ENCODE measurements at places on chromosomes 12 and 14.

GRCh38 chr14:63933110-63933509, 80.3 kb downstream of the SYNE2 start:
- no peak for DNase-seq

DNA sequence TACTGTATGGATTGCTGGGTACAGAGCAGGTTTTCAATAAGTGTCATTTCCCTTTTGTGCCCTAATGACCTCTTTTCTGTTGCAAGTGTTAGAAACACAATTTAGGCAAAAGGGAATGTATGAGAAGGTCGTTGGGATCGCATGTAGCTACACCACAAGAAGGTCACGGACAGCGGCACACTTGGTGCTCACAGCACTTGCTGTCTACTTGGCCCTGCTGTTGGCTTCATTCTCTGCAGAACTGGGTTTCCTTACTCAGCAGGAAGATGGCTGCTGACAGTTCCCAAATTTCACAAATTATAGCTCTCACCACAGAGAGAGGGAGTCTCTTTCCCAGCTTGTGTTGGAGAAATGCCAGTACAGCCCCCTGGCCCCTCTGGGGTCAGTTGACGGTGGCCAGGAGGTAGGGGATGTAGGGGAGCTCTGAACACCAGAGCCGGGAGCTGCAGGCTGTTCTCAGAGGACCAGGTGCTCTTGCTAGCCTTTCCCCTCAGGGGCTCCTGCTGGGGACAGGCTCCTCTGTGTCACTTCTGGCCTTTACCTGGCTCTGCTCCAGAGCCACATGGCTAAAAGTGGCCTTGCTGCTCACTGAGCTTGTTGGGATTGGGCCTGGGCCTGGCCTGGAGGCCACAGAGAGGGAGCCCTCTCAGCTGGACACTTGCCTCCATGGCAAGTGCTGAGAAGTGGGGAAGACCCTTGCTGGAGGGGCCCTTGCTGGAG, 50.9 kb upstream of the BCL7A start:
- DNase-seq = no peak

DNA sequence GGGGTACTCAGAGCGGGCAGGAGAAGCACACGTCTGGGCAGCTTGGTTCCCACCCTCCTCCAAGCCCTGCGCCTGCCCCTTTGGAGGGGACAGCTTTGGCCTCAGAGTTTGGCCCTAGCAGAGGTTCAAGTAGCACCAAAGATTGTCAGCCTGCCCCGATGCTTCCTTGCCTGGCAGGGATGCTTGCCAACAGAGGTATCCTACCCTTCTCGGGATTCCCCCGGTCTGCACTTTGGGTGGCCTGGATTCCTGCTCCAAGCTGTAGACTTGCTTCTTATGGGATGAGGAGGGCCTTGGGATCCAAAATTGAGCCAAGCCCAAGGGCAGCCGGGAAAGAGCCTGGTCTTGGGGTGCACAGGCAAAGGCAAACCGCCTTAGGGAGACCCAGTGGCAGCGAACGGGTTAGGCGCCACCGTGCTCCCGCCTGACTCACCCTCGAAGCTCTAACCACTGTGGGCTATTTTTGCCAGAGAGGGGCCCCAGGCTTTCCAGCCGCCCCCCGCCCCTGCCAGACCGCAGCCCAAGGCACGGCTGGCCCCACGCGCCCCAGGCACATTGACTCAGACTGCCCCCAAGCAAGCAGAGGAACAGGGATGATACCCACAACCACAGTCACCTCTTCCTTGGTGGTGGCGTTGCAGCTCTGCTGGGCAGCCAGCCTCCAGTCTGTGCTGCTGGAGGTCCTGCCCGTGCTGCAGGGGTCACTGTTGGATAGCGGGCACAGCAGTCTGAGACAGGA, 847 bp upstream of the WNT10B start:
- DNase-seq = no peak

- no peak for DNase-seq
Observed at GRCh38 chr12:25332143-25332542, 81.4 kb upstream of the KRAS start.

DNA sequence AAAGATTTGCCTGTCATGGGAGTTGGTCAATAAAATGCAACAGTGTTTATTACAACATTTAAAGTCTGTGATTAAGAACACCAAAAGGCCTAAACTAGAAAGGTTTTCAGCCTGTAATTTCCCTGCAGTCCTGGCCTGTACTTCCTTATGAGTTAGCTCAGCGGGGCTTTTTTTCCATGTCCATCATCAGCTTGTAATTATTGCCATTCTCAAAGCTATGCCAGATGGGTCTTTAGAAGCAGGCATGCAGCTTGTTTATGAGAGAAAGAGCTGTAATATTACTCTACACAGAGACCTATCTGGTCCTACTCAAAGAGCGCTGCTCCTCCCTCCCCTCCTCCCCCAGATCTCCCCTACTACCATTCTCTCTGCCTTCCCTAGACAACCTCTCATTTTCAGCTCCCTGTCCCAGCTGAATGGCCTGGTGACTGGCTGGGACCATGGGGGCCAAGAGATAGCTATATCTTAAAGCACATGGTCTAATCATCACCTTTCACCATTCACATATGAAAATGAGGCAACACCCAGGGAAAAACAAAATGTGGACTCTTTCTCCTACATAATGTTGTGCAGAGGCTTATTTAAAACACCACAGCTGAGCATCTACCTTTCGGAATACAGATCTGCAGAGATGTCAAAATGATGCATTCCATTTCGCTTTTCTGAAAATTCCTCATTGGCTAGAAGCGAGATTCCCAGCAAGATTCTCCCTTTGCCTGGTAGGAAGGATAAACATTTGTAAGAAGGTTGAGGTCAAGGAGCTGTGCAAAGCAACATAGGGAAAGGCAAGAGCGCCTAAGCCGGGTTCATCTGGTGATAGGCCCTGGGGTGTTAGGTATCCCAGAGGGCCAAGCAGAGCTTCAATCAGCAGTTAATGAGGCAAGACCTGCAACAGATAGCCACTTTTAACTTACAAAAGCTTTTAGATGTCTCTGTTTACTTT, 209.7 kb upstream of the CDKN3 start:
- no peak for DNase-seq

DNA sequence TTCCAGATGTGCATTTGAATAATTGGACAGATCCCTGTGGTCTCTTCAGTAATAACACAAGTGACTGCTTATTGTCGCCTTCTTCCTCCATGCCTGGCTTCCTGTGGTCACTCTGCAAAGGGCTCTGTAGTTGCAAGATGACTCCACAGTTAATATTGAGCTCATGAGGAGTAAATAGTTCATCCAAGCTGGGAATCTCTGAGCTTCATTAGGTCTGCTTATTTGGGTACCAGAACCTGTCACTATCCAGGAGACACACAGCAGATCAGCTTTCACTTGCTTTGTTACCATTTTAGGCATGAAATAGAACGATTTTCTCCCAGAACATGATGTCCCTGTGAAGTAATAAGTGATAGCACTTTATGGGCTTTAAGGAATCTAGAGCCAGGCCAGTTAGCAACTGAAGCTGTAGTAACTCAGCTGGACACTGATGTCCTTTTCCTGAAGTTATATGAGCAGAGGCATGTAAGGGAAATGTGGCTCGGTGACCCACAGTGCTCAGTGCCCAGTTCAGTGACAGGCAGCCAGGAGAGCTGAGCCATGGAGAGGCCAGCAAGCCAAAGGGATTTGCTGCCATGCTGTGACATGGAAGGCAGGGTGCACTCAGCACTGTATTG, 50.1 kb downstream of the CRADD start:
- DNase-seq = no peak

GRCh38 chr12:14607568-14607967, 39.9 kb upstream of the PLBD1 start:
- DNase-seq = no peak

- no peak for DNase-seq
Observed at GRCh38 chr12:101619858-101620761, 25.3 kb downstream of the MYBPC1 start.

DNA sequence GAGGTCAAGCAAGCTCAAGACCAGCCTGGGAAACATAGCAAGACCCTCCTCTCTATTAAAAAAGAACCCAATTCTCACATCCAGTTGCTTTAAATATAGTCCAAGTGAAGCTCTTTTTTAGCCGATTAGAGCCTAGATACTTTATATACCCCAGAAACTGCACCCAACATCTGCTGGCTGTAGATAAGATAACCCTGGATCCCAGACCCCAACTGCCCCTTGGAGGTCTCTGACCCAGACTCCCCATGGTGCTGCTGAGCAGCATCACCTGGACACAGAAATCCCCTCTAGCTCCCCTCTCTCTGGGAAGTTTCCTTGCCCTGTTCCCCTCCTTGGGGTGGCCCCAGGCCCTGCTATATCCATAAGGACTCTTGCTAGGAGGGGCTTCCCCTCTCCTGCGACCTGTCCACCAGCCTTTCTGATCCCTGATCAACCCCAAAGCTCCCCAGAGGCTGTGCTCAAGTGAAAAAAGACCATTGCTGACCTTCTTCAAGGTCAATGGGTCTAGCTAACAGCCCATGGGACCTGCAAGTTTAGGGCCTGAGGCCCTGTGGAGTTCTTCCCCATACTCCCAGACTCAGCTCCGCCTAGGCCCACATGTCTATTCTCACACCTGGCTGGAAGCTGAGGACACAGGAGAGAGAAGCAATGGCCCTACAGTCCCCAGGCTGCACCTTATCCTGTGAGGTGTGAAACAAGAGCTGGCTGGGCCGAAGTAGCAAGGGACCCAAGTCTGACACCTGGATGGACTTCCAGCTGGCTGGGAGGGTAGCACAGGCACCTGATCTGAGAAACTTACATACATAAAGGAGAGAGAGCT, 56.2 kb downstream of the ARL6IP4 start:
- no peak for DNase-seq

GRCh38 chr14:25484235-25484634, 434.3 kb upstream of the STXBP6 start:
- no peak for DNase-seq

- no peak for DNase-seq
Observed at GRCh38 chr12:15280930-15281329, 41.4 kb upstream of the PTPRO start.

DNA sequence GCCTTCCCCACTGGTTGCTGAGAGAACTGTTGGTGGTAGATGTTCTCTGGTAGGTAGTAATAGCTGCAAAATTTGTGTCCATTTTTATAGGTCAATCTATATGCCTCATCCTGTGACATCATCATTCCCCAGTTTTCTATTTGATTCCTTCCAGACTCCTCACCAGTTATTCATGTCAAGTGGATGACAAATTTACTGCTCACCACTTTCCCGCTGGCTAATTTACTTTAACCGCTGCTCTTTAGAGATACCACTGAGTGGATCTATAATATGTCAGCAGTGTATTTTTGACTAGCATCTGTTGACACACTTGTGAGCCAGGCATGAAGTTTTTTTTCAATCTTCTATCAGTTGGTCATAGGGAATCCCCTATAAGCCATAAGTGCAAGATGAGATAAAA, 24.6 kb downstream of the GPR65 start:
- no peak for DNase-seq

DNA sequence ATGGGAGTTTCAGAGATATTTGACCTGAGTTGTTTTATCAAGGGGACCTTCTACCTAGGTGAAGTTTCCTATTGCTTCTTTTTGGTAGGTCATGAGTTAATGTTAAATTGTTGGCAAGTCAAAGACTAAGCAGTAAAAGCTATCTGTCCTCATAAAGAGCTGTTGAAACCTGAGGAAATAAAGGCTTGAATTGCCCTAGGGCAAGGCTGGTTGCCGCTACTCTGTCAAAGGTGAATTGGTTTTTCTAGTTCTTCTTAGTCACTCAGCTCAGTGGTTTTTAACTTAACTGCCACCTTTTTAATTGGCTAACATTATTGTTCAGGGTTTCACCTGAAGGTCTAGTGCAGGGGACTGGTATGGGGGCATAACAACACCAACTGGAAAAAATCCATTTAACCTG, 441.6 kb upstream of the FBXO33 start:
- DNase-seq = no peak

DNA sequence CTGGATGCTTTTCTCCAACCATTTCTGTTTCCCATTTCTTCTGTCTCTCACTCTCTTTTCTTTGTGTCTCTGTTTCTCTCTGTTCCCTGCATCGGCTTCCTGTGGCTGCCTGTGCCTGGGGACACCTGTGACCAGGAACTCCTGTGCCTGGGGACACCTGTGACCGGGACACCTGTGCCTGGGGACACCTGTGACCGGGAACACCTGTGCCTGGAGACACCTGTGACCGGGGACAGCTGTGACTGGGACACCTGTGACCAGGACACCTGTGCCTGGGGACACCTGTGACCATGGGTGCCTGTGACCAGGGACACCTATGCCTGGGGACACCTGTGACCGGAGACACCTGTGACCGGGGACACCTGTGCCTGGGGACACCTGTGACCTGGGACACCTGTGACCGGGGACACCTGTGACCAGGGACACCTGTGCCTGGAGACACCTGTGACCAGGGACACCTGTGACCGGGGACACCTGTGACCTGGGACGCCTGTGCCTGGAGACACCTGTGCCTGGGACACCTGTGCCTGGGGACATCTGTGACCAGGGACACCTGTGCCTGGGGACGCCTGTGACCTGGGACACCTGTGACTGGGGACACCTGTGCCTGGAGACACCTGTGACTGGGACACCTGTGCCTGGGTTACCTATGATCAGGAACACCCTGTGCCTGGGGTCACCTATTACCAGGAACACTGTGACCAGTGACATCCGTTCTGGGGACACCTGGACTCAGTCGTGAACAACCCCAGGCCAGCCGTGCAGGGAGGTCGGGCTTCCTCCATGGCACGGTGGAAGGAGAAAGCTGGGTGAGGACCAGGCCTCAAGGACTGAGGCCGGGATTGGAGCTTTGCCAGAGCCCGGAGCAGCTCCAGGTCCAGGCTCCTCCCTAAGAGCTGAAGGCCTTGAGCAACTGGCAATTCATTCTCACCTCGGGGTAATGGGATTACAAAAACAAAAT, 23.4 kb upstream of the FBRSL1 start:
- no peak for DNase-seq

- no peak for DNase-seq
Observed at GRCh38 chr14:54711812-54712464, 145.0 kb downstream of the SAMD4A start.

DNA sequence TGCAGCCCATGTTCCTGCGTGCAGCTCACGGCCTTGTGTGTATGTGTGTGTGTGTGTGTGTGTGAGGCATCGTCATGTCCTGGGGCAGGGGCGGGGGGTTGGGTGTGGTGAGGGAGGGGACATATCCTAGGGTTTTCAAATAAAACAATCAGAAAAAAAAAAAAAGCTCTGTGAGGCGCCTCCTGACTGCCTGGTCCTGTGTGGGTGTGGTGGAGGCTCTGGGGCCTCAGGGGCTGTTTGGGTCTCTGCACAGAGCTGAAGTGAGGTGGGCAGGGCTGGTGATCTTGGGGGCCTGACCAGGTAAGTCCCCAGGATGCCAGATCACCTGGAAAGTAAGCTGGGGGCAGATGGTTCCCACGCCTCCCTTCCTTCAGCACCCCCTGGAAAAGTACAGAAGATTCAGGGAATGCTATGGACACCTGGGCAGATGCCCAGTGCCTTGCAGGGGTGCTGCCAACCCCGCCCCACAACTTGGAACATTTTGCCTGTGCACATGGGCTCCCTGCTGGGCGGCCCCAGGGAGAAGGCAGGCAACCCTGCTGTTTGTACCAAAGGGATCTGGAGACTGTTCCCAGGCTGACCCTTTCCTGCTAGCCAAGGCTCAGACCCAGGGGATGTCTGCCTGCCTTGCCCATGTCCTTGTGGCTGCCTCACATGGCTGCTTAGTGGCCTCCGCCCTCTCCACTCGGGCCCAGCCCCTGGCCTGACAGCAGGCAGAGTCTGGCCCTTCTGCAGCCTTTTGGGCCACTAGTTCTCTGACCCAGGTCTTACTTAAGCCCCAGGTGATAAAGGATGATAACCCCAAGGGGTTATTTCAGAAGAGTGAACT, 28.8 kb downstream of the CLSTN3 start:
- DNase-seq = no peak

GRCh38 chr12:115960-116915, 49.7 kb downstream of the IQSEC3 start:
- no peak for DNase-seq

- DNase-seq = peak; percentile 34
Observed at GRCh38 chr14:81400852-81401251, 728 bp upstream of the STON2 start.

- DNase-seq = no peak
Observed at GRCh38 chr14:65424531-65424930, 12.0 kb downstream of the FUT8 start.

Data from AG04449 (cell line).